H1 (cell line): ENCODE measurements at places on chromosomes 12 and 14. TPM values are rescaled to one million over a fixed set of nuclear protein-coding genes. Genes with fewer than 3 reads are reported as not detected.

The GALNT6 gene
- polyA plus RNA-seq: 5.8 and 11.1 TPM in 2 replicates

The FAM216A gene
- polyA plus RNA-seq: 24.6 and 24.8 TPM in 2 replicates

The OAS1 gene
- 0.13 and 0.23 TPM in 2 replicates for polyA plus RNA-seq

The GOLT1B gene
- 17.5 and 18.3 TPM in 2 replicates for polyA plus RNA-seq

The ARF3 gene
- 231 and 262 TPM in 2 replicates for polyA plus RNA-seq

The PTHLH gene
- 0.32 TPM in 1 of 2 replicates, not detected in the other for polyA plus RNA-seq

The CATSPERB gene
- 0.08 and 0.11 TPM in 2 replicates for polyA plus RNA-seq

The SPRYD3 gene
- 8.0 and 10.4 TPM in 2 replicates for polyA plus RNA-seq

The GLIPR1L1 gene
- polyA plus RNA-seq: 0.60 and 1.2 TPM in 2 replicates

The CCER1 gene
- polyA plus RNA-seq: not detected in 2 replicates

The NEUROD4 gene
- polyA plus RNA-seq: not detected in 2 replicates

The NINJ2 gene
- polyA plus RNA-seq: 1.4 and 1.5 TPM in 2 replicates

The IL22 gene
- polyA plus RNA-seq: not detected in 2 replicates

The SMCO2 gene
- polyA plus RNA-seq: 0.11 and 0.24 TPM in 2 replicates

The GPR68 gene
- polyA plus RNA-seq: 0.76 and 1.1 TPM in 2 replicates

The KRT85 gene
- not detected in 2 replicates for polyA plus RNA-seq

The CD163L1 gene
- 0.03 and 0.11 TPM in 2 replicates for polyA plus RNA-seq

The LBHD2 gene
- polyA plus RNA-seq: 0.16 TPM in 1 of 2 replicates, not detected in the other

The KRT73 gene
- not detected in 2 replicates for polyA plus RNA-seq

The KRT80 gene
- polyA plus RNA-seq: 0.05 and 0.06 TPM in 2 replicates

The DYNC1H1 gene
- 238 and 257 TPM in 2 replicates for polyA plus RNA-seq

The DDX55 gene
- 25.8 and 42.1 TPM in 2 replicates for polyA plus RNA-seq

The C1RL gene
- 15.5 and 16.7 TPM in 2 replicates for polyA plus RNA-seq
